8988T (cell line): ENCODE measurements at places on chromosomes 4 and X.

DNA sequence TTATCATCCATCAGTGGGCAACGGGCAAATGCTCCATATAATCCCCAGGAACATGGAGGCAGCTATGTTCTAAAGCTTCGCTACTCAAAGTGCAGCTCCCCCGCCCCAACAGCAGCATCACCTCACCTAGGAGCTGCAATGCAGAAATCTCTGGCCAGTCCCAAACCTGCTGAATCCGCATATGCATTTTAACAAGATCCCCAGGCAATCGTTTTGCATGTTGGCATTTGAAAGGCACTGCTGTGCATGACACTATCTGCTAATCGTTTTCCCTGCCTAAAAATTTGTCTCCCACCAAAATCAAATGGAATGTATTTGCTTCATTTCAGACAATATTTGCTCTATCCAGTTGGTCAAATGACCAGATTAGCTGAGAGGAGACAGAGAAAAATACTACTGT is 15.2 kb downstream of the ADGRG2 start:
- no peak for DNase-seq

DNA sequence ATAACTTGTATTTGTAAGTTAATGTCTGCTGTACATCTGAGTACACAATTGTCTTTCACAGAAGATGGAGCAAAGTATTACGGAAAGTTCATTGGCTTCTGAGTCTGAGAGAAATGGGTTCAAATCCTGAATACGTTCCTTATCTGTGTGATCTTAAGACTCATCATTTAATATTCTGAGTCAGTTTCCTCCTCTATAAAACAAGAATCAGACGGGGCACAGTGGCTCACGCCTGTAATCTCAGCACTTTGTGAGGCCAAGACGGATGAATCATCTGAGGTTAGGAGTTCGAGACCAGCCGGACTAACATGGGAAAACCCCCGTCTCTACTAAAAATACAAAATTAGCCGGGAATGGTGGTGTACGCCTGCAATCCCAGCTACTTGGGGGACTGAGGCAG is 57.8 kb downstream of the APBB2 start:
- DNase-seq = no peak

- no peak for DNase-seq
These were observed 119.2 kb upstream of the GRID2 start for GRCh38 chr4:92184566-92184965.

DNA sequence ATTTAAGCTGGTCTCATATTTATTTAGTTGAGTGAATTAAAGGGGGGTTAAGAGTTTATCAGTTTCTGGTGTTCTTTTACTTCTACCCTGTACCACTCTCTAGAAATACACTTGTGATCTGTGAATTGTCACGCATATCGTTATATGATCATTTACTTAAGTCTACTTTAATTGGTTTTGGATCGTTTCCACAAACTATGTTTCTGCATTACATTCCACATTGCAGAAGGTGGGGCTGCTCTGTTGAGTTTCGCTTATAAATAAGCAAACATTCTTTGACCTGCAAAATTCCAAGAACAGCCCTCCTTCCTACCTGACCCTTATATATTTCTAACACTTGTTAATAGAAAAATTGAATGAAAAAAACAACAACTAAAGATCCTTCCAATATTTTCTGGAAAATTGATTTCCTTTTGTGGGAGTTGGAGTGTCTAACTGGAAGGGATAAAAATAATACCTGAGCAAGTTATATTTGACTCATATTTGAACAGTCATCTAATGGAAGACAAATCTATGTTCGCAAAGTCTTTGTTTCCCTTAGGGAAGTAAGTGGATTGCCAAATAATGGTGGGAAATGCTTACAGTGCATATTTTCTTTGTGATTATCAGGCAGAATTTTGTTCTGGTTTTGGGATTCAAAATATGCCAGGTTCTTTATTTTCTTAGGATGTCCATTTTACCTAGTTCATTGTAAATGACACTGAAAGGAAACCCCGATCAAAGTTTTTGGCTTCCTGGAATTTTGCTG is 152.7 kb downstream of the RELL1 start:
- DNase-seq = no peak

GRCh38 chrX:11431786-11432185 is 138.6 kb downstream of the AMELX start:
- DNase-seq = no peak

- no peak for DNase-seq
These were observed 19.9 kb upstream of the PJA1 start for GRCh38 chrX:69185141-69185540.

DNA sequence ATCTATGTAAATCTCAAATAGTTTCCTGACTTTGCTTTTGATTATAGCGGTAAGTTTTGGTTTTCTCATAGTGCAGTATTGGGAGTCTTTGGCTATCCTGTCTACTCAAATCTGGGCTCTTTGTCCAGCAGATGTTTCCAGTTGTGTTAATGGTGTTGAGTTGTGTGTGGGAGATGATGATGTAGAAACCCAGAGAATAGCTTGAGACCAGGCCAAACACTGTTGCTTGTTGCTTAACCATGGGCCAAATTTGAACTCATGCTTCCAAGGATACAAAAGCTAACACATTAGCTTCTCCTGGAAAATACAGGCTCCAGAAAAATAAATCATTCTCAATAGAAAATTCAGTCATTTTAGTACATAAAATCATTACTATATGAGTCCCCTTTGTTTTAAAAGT is 82.6 kb upstream of the GYPA start:
- no peak for DNase-seq

DNA sequence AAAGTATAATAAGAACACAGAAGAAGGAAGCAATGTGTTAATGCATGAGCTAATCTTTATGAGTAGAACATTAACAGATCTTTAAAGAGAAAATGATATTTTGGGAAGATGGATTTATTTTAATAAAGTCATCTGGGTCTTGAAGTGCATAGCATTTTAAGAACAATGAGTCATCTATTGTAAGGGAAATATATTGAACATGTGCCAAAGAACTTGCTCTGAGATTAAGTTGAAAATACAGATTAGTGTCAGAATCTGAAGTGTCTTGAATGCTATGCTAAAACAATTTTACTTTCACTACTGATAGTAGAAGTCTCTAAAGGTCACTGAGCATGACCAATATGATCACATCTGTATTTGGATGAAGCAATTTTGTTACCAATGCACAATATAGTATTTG is 776.7 kb upstream of the GRID2 start:
- no peak for DNase-seq

DNA sequence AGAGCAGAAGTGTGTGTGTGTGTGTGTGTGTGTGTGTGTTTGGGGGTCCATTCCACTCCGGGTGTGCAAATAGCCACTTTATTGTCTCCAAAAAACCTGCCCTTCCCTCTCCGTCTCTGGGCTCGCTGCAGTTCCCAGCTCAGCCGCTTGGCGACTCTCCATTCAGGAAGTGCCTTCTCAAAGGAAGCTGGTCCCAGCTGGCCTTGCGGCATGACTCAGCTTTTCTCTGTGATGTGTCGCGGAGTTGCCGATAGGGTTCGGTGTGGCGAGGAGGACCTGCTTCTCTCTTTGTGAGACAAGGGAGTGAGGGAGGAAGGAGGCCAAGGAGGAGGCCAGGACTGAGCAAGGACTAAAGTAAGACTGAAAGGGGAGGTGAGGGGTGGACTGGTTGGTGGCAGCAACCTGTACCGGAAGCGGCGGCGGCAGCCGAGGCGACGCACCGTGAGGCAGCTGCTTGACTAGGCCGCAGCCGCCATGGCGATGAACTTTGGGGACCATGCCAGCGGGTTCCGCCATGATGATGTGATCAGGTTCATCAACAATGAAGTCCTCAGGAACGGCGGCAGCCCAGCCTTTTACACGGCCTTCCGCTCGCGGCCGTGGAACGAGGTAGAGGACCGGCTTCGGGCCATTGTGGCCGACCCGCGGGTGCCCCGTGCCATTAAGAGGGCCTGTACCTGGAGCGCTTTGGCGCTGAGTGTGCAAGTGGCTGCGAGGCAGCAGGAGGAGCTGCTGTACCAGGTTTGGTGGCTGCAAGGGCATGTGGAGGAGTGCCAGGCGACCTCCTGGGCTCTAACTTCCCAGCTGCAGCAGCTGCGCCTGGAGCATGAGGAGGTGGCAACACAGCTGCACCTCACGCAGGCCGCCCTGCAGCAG is at the start of gene TEX13C:
Gene TEX13C, plus strand, starts transcription at position 226 of the 876 bp plus-strand sequence. Its CDS starts 249 bp downstream, at position 475.
- DNase-seq = no peak

DNA sequence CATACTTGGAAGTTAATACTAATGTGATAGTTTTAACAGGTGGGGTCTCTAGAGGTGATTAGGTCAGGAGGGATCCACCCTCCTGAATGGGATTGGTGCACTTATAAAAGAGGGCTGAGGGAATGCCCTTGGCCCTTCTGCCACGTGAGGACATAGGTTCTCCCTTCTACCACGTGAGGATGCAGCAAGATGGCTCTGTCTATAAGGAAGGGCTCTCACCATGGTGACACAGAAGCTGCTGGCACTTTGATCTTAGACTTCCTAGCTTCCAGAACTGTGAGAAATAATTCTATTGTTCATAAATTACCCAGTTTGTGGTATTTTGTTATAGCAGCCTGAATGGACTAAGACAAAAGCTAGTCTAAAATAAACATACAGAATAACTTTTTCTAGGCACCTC is 1.0 kb downstream of the AADAT start:
- DNase-seq = no peak

- DNase-seq = no peak
These were observed 929.1 kb downstream of the RAB28 start for GRCh38 chr4:12555011-12555410.

GRCh38 chr4:59314637-59315036 is 1885.5 kb upstream of the ADGRL3 start:
- DNase-seq = no peak

DNA sequence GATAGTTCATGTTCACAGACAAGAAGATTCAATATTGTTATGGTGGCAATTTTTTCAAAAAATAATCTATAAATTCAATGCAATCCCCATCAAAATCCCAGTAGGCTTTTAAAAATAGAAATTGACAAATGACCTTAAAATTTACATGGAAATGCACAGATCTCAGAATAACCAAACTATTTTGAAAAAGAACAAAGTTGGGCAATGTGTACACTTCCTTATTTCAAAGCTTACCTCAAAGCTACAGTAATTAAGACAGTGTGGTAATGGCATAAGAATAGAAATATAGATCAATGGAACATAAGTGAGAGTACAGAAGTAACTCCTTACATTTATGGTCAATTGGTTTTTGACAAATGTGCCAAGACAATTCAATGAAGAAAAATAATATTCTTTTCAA is 39.0 kb downstream of the FRMD7 start:
- no peak for DNase-seq

GRCh38 chr4:45518832-45519231 is 605.0 kb downstream of the GABRG1 start:
- DNase-seq = no peak

DNA sequence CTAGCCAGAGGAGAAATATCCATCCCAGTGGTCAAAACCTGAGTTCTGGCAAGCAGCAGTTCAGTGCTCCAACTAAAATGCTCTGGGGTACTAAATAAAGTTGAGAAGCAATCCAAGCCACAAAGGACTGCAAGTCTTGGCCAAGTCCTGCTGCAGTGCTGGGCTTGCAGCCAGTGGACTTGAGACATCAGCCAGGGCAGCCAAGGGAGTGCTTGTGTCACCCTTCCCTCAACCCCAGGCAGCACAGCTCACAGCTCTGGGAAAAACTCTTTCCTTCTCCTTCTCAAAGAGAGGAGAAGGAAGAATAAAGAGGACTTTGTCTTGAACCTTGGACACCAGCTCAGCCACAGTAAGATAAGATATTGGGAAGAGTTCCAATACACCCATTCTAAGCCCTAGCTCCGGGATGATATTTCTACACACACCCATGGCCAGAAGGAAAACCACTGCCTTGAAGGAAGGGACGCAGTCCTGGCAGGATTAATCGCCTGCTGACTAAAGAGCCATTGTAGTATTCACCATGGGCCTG is 99.8 kb downstream of the PTCHD1 start:
- no peak for DNase-seq

DNA sequence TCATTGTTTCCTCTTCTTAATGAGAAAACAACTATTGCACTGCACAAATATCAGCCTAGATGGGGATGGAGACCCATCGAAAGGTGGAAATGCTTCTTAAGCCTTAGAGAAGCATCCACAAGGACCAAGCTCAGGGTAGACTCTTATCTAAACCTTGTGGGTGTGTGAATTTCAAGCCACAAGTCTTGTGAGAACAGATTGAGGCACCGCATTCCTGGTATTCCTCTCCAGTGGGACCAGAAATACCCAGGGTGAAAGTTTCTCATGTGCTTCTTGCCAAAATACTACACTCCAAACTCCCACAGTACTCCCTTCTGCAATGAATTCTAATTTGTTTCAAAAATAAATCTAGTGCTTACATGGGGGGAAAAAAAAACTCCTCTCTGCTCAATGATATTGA is 375.6 kb downstream of the PDGFC start:
- no peak for DNase-seq

DNA sequence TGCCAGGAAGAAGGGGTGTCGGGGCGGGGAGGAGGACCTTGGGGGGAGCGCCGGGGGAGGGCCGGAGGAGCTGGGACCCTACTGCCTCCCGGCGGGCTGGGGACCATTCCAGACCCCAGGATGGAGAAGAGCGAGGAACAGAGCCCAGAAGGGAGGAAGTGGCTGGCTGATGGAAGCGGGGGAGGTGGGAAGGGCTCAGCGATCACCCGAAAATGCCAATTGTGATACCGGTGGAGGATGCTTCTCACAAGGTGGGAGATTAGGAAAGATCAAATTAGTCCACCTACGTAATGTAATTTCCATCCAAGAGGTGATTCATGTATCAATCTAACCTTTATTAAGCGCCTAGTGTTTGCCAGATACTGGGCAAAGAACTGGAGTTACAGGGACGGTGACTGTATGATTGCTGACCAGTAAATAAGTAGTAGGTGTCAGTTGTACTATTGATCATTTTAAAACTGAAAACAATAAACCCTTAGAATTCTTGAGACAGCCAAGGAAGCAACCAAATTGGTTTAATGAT is 452 bp upstream of the RAI2 start:
- DNase-seq = no peak

- DNase-seq = no peak
These were observed 70.6 kb downstream of the TAPT1 start for GRCh38 chr4:16155528-16156169.

- DNase-seq = no peak
These were observed 67.7 kb upstream of the ZXDA start for GRCh38 chrX:57977992-57978391.

DNA sequence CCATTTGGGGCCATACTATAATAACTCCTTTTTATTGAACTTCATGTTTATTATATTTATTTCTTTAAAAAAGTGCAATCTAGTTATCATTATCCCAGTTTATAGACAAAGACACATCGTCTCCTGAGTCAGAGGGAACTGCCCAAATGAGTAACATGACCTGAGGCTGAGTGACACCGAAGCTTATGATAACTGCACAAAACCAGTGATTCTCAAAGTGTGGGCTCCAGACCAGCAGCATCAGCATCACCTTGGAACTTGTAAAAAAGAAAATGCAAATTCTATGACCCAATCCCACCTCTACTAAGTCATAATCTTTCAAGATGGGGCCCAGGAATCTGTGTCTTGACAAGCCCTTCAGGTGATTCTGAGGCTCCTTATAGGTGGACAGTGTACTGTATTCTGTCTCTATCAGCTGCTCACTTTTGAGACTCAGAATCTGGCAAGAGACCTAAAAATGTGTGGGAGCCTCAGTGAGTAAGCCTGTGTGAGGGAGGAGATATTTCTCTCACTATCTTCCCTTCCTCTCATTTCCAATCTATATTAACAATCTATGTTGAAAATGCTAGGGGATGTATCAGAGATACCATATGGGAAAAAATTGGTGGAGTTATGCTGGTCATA is 147.0 kb downstream of the PACRGL start:
- no peak for DNase-seq

- DNase-seq = peak; percentile 23
These were observed 90.4 kb upstream of the VCX3B start for GRCh38 chrX:8374041-8374825.
